ENCODE measurements at places on chromosomes 16 and 17.
A peak's percentile ranks its signal among the peaks of the same experiment; 100 is the strongest.

DNA sequence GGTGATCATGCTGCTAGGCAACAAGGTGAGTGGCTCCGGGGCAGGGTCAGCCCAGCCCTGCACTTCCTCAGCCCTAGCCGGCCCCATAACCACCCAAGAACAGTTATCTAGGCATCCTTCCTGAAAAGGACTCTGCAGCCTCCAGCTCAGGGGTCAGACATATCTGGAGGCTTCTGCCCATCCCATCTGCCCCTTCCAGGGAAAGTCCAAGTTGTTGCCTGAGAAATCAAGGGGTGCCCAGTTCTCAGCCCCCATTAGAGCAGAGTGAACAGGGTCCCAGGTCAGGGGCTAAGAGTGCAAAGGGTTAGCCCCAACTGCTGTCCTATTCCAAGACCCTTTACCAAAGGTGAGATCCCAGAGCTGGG, 4.1 kb upstream of the NHERF1 start:
- DNase-seq, result no peak

- no peak for DNase-seq
Measured at GRCh38 chr16:69250081-69250480, 61.1 kb upstream of the VPS4A start.

DNA sequence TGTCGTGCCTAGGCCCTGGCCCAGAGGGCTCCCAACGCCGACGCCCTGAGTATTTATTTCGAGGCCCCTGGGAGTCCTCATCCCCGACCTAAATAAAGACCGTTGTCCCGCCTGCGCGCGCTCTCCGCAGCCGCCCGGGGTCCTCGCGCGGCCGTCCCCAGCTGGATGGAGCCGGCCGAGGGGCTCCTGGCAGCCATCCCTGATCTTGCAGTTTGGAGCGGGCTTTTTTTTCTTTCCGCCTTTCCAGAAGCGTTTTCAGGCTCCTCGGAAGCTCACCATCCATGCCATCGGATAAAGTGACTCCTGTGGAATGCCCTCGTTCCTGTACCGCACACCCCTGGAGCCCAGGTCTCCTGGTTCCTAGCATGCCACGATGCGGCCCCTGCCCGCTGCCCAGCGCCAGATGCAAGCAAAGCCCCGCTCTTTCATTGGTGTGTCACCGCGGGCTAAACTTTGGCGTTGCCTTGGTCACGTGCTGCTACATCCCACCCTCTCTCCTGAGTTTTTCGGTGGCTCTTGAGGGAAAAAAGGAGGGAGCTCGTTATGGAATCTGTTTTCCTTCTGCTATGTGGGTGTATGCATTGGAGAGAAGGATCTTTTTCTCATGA, 716 bp downstream of the TMEM94 start:
- DNase-seq, result peak; percentile 81

GRCh38 chr16:87851141-87851587, 18.1 kb downstream of the SLC7A5 start:
- DNase-seq, result no peak

DNA sequence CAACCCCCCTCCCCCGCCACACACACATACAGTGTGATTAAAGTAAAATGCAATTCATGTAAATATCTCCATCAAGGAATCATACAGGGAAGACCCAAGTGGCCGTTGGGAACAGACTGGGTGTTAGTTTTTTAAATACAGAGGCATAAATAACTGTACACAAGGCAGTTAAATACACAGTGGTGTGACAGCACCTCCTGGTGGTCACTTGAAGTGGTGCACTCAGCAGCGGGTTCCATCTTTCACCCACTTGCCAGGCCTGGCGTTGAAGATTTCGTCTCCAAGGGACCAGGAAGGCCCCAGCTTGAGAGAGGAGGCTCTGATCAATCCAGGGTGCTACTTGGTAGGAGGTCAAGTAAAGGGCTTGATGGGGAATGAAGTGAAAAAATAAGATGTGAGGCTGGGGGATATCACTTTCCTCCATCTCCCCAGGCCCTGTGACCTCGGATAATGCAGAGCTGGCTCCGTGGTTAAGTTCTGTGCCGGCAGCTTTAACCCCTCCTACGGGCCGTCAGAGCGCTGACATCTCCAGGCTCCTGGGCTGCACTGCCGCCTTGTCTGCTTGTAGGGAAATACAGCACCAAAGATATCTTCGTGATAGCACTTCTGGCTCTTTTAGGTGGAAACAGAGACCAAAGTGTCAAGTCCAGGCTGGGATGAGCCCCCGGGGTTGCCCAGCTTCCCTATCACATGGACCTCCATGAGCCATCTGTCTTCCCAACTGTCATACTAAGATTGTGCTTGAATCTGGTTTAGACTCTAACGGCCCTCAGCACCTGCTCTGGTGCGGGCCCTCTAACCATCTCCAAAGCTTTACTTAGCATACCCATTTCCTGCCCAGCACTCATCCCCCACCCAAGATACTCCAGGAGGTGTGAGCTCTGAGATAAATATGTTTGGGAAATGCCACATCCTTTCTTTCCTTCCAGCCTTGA, 20.7 kb downstream of the LGALS9 start:
- DNase-seq, result peak; percentile 61

- no peak for DNase-seq
Measured at GRCh38 chr17:21213638-21214014, 335 bp downstream of the TMEM11 start.

GRCh38 chr16:19831678-19832077, 53.0 kb downstream of the GPRC5B start:
- DNase-seq, result no peak

GRCh38 chr17:29694918-29695563, 72.3 kb upstream of the CORO6 start:
- DNase-seq, result no peak

- no peak for DNase-seq
Measured at GRCh38 chr16:4203748-4204147, 38.1 kb downstream of the SRL start.

DNA sequence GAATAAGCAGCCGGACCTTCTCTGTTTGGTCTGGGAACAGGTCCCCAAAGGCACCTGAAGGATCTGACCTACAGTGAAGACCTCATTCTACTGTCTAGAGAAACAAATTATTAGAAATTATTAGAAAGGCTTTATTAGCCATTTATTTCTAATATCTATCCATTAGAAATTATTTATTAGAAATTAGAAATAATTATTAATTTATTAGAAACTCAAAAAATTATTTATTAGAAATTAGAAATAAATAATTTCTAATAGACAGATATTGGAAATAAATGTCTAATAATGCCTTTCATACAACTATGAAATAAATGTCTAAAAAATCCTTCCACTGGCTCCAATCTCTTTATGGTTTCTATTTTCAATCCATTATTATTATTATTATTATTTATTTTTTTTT, 285.7 kb upstream of the ERCC4 start:
- no peak for DNase-seq

DNA sequence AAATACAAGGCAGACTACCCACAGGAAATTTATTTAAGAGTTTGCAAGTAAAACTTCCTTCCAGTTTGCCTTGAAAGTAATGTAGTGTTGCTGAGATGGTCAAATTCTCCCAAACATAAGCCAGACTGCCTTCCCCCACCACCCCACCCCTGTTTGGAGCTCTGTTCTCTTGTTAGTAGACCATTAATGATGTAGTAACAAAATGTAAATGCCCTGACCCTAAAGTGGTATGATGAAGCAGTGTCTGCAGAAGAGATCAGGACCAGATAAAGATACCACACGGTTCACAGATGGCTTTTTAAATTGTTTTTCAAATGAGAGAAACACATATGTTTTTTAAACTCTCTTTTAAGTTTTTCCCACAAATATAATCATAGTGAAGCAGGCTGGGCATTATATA, 136.4 kb upstream of the TMEM97 start:
- DNase-seq, result no peak

DNA sequence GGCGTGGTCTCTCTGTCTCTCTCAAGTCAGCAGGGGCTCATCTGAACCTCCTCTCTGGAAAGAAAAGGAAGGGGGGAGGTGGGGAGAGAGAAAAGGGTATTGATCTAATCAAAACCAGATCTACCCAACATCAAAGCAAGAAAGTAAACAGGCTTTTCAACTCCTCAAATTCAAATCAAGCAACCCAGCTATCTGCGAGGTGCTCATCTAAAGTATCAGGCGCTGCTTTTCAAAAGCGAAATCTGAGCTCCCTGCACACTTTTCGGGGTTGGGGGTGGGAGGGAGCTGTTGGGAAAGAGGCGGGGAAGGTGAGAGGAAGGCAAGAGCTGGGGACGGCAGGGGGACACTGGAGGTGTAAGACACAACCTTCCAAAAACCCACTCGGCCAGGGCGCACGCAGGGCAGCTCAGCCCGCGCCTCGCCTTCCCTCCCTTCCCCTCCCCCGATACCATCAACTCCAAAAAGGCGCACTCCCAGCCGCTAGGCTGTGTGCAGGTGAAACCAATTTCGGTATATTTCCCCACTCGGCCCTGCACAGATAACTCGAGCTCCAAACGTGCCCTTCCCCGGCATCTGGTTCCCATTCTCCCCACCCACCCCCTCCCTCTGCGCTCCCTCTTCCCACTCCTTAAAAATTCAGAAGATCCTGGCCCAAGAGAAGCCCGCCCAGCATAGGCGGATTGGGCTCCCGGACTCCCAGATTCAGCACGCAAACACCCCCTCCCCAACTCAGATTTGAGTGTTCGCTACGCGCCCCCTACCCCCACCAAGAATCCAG, 2.6 kb downstream of the AXIN2 start:
- DNase-seq, result peak; percentile 56

GRCh38 chr17:65230040-65230439, 92.9 kb downstream of the RGS9 start:
- DNase-seq, result no peak

DNA sequence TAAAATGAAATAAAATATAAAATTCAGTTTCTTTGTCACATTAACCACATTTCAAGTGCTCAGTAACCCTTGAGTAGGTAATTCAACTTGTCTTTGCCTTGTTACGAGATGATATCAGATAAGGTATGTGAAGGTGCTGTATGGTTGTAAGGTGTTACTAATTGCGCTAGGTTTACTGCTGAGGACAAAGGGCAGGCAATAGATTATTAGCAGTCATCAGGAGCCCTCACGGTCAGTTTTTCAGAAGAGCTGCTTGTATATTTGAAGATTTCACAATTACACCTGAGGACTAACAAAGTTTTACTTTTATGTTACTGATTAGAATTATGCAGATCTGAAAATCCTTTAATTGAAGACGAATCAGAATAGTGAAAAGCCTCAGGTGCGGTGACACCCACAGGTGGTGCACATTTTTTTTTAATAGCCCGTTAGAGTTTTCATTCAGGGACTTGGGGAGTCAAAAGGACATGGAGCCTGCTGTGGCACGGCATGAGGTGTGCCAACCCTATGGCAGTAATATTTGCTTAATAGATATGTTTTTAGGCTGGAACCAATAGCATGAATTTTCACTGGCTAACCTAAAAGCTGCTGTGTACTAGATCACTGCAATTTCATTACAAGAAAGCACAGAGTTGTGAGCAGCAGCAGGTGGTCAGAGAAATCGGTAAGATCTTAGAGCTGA, 16.4 kb downstream of the NDEL1 start:
- DNase-seq, result no peak

- no peak for DNase-seq
Measured at GRCh38 chr17:79299349-79299748, 224.7 kb downstream of the ENGASE start.

DNA sequence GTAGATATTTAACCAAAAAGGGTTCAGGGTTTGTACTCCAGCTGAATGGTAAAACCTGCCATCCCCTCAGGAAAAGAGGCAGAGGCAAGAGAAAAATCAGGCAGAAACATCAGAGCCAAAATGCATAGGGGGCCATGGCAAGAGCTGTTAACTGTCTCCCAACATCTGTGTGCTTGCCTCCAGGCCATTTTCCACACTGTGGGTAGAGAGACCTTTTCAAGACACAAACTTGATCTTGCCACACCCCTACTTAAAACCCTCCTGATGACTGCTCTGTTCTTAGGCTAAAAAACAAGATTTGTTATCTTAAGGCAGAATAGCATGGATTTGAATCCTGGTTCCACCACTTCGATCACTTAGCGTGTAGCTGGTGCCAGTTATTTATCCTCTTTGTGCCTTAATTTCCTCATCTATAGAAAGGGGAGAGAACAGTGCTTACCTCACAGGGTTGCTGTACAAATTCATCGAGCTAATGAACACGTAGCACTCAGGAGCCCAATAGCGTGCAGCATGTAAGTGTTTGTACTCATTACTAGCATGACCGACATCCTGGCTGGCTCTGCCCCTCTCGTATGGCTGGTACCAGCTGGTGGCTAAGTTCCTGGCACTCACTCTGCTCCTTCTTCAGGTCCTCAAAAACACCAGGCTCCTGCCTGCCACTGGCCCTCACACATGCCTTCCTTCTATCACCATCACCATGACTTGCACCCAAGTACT, 25.8 kb downstream of the STAT3 start:
- no peak for DNase-seq

DNA sequence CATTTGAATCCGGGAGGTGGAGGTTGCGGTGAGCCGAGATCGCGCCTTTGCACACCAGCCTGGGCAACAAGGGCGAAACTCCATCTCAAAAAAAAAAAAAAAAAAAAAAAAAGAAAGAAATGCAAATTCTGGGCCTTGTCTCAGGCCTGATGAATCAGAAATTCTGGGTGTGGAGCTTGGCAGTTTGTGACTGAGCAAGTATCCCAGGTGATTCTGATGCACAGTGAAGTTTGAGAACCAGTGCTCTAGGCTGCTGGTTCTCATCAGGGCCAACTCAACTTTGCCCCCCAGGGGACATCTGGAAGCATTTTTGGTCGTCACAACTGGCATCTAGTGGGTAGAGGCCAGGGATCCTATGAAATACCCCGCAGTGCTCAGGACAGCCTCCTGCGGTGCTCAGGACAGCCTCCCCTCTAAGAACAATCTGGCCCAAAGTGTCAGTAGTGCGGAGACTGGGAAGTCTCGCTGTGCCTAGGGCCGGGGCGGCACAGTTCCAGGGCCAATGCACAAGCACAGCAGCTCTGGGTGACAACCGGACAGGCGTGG, 55.9 kb downstream of the SDK2 start:
- no peak for DNase-seq
